ENCODE measurements at places on chromosomes 4 and X.

DNA sequence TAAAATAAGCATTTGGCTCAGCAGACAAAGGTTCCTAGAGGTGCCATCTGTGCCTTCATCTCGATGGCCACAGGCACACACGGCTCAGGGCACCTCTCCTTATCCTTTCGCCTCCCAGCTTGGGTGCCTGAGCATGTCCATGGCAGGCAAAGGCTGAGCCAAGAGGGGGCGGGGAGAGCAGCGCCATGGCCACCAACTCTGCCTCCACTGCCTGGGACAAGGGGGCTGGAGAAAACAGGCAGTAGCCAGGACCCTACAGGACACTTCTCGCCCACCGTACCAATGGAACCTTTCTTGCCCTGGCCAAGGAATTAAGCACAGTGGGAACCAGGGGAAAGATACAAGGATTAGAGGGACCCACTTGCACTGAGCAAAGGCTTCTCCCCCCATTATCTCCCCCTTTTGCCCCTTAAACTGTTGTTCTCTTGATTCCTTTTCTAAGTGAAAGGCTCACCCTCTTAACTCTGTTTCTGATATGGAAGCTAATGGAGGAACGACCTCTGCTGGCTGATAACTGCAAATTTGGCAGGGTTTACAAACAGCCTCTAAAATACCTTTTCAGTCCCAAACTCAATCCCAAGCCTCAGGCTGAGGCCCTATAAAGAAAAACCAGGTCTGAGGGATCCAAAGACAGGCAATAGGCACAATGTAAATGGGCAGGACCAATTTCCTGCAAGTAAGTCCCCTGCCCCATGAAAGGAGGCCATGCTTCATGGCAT lies 335.2 kb downstream of the ADAM29 start:
- DNase-seq = no peak

DNA sequence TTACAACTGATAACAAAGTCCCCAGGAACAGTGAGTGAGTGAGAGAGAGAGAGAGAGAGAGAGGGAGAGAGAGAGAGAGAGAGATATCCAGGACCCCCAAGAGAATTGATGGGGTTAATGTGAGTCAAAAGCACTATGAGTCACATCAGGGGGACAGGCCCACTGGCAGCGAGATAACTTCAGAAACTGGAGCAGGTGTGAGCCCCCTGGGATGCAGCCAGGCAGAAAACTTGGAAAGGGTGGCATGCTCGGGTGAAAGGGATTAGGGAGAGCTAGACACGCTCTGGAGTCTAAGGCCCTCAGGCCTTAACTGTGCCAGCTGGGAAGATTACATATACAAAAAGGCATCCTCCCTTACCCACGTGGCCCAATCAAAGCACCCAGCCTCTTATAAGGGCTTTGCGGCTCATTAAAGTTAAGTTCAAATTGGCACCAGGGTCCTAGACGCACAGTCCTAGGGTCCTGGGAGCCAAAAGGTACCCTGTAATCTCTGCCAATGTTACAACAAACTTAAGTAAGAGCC lies 841 bp downstream of the ACOT9 start:
- DNase-seq = peak; percentile 56

DNA sequence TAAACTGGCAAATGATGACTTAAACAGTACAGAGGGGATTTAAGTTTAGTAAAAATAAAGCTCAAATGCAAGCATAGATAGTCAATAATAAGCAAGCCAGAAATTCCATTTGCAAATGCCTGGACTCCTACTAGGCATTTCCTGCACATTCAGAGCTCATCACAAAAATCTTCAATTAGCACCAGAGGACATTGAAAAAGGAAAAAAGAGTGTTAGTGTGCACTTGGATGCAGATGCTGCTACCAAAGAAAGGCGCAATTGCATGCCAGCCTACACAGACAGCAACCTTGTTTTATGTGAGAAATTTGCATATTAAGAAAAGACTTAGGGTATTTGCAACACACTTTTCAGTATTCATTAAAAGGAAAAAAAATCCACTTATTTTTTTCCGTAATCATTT lies 282.1 kb downstream of the GRIA2 start:
- DNase-seq = no peak

DNA sequence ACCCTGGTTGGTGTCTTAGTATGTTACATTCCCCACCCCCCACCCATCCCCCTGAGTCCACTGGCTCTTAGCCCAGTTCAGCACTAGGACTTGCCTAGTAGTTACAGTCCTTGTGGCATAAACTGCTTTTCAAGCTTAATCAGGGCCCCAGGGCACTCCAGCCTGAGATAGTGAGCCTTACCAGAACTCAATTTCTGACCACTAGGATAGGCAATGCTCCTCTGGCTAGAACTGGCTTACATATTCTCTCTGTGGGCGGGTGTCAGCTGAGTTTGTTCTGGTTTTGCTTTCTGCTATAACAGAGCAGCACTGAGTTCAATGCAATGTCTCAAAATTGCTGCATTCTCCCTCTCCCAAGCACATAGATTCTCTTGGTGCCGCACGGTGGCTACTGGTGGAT lies 391.4 kb upstream of the DIPK2B start:
- DNase-seq = no peak

- no peak for DNase-seq
These were observed 105.2 kb downstream of the RS1 start for GRCh38 chrX:18566748-18567147.

DNA sequence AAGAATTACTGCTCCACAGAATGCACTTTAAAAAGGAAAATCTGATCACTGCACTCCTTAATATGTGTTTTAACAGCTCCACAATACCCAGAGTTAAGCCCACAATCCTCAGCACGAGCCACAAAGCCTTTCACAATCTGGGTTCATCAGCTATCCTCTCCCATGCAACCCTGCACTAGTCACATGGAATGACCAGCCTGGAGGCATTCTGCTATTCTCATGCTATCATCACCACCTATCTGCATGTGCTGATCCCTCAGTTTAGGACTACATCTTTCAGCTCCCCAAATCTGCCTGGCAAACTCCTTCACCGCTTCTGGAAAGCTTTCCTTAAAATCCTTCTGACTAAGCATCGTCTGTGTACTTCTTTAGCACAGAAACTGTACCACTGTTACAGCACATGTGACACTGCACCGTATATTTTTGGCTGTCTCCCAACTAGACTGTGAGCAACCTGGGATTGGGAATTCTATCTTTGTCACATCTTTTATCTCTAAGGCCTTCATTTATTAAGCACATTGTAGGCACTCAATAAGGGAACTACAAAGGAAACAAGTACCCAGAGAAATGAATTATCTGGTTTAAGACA lies 18.3 kb upstream of the EIF1AX start:
- no peak for DNase-seq

GRCh38 chr4:119209077-119209476 lies 3.4 kb upstream of the USP53 start:
- DNase-seq = peak; percentile 87

GRCh38 chr4:145276050-145276449 lies 95.7 kb upstream of the OTUD4 start:
- DNase-seq = no peak

GRCh38 chr4:156889616-156890594 lies 81.7 kb downstream of the PDGFC start:
- peak; percentile 92 for DNase-seq

DNA sequence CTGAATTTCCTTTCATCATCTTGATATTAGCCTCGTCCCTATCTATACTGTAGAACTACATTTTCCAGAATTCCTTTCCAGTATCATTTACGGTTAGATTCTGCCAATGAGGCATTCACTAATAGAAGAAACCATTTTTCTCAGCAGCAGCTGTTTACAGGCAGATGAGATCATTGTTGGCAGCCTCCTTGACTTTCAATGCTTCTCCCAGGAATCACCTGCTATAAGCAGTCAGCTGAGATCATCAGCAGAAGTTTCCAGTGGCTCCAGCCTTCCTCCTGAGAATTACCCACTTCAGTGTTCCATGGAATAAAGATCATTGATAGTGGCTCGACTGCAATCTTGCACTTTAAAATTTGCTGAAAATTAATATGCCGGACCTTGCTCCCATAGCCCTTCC lies 157.3 kb upstream of the TET2 start:
- no peak for DNase-seq

- no peak for DNase-seq
These were observed 202.8 kb upstream of the GRID2 start for GRCh38 chr4:92100975-92101374.

- DNase-seq = no peak
These were observed 52.8 kb downstream of the TBC1D14 start for GRCh38 chr4:6962211-6963041.

GRCh38 chrX:122004127-122004526 lies 956.7 kb downstream of the GLUD2 start:
- DNase-seq = no peak

All from RCC 7860 (cell line).